Thymus (tissue), 14 donors: ENCODE measurements at places on chromosomes 1 and 21. TPM values are rescaled to one million over a fixed set of nuclear protein-coding genes. Genes with fewer than 3 reads are reported as not detected.

Gene LGR6
- total RNA-seq = 0.05 TPM

Gene SAMD13
- 3.7 TPM for total RNA-seq

Gene ENTREP3
- 2.1 TPM for total RNA-seq

GRCh38 chr1:174074757-174075156, 52.6 kb upstream of the RC3H1 start:
- DNase-seq = no peak
- H3K4me1 ChIP-seq = no peaks in the 10 kb centered on the region
- no peaks in the 10 kb centered on the region for H3K27me3 ChIP-seq
- no peak overlapping the region for H3K27ac ChIP-seq

- no peaks in the 10 kb centered on the region for H3K4me1 ChIP-seq
- no peak overlapping the region for H3K4me3 ChIP-seq
- no peaks in the 10 kb centered on the region for H3K27me3 ChIP-seq
- H3K27ac ChIP-seq = no peak overlapping the region
- no peaks in the 10 kb centered on the region for H3K36me3 ChIP-seq
Observed at GRCh38 chr21:38286739-38287471, 30.1 kb downstream of the KCNJ15 start.

DNA sequence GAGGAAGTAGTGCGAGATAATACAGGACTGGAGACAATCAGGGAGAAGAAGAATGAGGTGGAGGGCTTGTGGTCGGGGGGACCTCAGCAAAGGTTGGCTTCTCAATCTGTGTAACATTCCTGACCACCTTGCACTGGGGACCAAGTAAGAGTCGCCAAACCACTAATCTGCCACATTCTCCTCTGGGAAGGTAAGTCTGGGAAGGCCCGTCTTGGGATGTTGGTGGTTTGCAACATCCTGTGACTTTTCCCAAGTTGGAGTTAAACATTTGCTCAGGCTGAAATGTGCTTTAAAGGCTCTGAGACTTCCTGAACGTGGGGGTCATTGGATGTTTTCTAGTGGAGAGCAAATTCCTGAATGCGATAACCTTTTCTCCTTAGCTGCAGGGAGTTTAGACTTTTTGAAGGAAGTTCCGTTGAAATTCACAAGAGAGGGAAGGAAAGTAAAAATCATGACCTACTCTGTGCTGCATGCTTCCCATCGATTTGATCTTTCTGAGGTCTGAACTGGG, 325.9 kb downstream of the RPS6KC1 start:
- no peak overlapping the region for H3K4me3 ChIP-seq
- no peaks in the 10 kb centered on the region for H3K4me1 ChIP-seq
- no peak for DNase-seq
- no peak overlapping the region for H3K27ac ChIP-seq

Gene OLIG2
- 0.05 TPM for total RNA-seq

Gene SHE
- total RNA-seq = 2.7 TPM

- no peaks in the 10 kb centered on the region for H3K4me1 ChIP-seq
- no peak overlapping the region for H3K27ac ChIP-seq
- no peak overlapping the region for H3K4me3 ChIP-seq
- DNase-seq = no peak
- H3K36me3 ChIP-seq = no peaks in the 10 kb centered on the region
- H3K27me3 ChIP-seq = no peaks in the 10 kb centered on the region
Observed at GRCh38 chr1:169741666-169742394, 8.0 kb upstream of the SELE start.

Gene DDAH1
- total RNA-seq = 0.99 TPM

- no peaks in the 10 kb centered on the region for H3K27me3 ChIP-seq
- H3K27ac ChIP-seq = no peak overlapping the region
- no peak overlapping the region for H3K4me3 ChIP-seq
Observed at GRCh38 chr1:39091845-39092645, 65.9 kb downstream of the NDUFS5 start.

Gene IGSF3
- total RNA-seq = 12.5 TPM

GRCh38 chr21:38955495-38955894, 149.8 kb downstream of the ETS2 start:
- DNase-seq = no peak
- peaks cover 38% of the 10 kb centered on the region for H3K4me1 ChIP-seq
- no peak overlapping the region for H3K4me3 ChIP-seq
- H3K27ac ChIP-seq = no peak overlapping the region
- no peaks in the 10 kb centered on the region for H3K36me3 ChIP-seq

Gene OR10J1
- not detected for total RNA-seq

Gene MYCL
- total RNA-seq = 12.4 TPM

DNA sequence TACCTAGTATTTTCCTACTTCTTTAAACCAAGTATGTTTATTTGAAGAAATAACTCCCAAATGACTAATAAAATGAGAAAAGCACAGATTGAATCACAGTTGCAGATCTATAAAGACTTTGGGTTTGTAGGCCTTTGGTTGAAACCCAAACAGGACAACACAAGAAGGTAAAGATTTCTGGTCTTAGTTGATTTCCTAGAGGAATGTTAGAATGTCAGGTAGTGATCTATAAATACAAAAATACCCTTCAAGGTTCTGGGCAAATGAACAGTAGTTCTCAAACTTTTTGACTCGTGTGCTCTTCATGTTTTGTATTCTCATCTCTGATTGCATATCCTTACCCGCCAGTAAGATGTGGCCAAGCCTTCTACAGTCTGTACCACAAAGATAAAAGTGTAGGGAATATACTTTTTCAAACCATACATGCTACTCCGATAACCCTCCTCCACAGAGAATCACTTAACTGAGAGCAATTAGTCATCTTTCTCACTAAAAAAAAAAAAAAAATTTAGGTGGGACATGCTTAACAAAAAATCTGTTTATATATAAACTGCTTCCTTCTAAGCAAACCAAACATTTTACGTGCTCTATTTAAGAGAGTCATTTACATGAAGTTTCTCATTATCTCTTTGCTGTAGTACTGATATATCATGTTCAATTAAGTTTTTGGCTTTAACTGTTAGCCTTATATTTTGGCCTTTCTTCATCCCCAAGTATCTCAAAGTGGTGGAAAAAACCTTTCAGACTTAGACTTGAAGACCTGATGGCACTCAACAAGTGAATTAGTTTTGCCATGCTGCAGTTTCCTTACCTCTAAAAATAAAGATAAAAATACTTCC, 36.0 kb downstream of the CNIH4 start:
- no peaks in the 10 kb centered on the region for H3K27me3 ChIP-seq
- peaks cover 90% of the 10 kb centered on the region for H3K36me3 ChIP-seq
- DNase-seq = no peak
- H3K4me1 ChIP-seq = no peaks in the 10 kb centered on the region
- no peak overlapping the region for H3K4me3 ChIP-seq

GRCh38 chr1:84862810-84863251, 30.2 kb downstream of the LPAR3 start:
- H3K4me1 ChIP-seq = peaks cover 22% of the 10 kb centered on the region
- peak; percentile 48 for DNase-seq
- H3K27me3 ChIP-seq = no peaks in the 10 kb centered on the region
- H3K4me3 ChIP-seq = no peak overlapping the region

DNA sequence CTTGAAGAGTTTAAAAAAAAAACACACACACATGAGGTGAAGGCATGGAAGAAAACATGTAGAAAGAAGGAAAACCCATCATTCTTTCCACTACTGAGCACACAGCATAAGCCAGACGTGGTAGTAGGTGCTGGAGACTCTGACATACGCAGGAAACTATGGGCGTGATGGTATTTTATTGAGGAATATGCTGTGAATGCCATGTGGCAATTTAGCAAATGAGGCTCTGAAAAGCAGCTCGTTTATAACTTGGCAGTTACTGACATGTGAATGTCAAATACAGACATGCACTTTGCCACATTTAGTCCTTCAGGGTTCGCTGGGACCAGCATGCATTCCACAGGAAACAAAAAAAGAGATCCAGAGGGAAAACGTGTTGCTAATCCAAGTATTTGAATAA, 74.3 kb upstream of the IFNAR2 start:
- DNase-seq = no peak
- no peaks in the 10 kb centered on the region for H3K4me1 ChIP-seq
- peaks cover 40% of the 10 kb centered on the region for H3K27me3 ChIP-seq
- no peaks in the 10 kb centered on the region for H3K36me3 ChIP-seq
